Thymus (tissue), 14 donors: ENCODE measurements at places on chromosomes 11 and 22.

- no peak for DNase-seq
These were observed 212.0 kb upstream of the CHORDC1 start for GRCh38 chr11:90434858-90435257.

DNA sequence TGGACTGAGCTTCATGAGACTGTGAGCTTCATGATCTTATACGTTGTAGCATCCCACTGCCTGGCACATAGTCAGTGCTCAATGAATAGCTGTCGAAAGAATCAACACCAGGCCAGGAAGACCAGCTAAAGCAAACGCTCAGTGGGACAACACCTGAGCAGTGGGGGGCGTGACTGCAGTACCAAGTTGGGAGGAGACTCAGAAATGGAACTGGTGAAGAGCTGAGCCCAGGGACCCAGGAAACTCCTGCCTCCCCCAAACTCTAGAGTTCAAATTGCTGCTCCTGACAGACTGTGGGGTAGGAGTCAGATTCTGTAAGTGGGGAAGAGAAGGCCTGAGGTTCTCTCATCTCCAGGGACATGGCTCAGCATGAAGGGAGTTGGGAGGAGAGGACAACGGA is 59.3 kb downstream of the MORC2 start:
- no peak for DNase-seq

GRCh38 chr22:23608583-23608982 is 23.5 kb downstream of the DRICH1 start:
- DNase-seq: no peak

- DNase-seq: no peak
These were observed 4.0 kb downstream of the PHOX2A start for GRCh38 chr11:72239849-72240460.

DNA sequence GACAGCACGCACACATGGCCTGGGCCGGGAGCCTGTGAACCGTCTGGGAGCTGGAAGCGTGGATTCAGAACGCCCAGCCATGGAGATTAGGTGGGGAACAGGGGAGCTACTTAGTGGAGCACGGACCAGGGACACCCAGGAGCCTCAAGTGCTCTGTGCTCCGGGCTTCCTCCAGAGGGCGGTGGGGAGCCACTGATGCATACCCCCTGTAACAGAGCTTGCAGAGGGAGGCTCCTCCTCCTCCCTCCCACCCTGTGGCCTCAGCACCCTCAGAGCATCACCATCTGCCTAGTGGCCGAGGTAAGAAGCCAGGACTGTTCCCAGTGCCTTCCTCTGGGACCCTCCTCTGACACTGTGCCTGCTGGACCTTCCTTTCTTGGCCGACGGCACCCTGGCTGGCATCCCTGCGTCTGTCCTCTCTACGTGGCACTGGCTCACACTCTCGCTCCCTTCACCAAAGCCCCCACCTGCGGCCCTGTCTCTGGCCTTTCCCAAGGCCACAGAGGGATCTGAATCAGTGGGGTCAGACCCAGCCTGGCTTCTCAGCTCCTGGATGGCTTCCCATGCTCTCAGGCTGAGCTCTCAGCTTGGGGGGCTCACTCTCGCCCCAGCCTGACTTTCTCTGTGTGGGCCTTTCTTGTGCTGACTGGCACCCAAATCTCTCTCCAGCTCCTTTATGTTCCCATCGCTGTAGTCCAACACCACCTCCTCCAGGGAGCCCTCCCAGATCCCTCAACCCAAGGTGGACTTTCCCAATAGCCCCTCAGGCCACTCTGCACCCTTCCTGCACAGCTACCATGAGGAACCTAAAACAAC is 780.9 kb downstream of the BRD1 start:
- peak; percentile 11 for DNase-seq

- no peak for DNase-seq
These were observed 5.9 kb downstream of the TPST2 start for GRCh38 chr22:26584010-26584409.

GRCh38 chr11:81744336-81745116 is 989.1 kb downstream of the FAM181B start:
- DNase-seq: no peak

GRCh38 chr11:117194267-117194666 is 4.9 kb upstream of the TAGLN start:
- DNase-seq: no peak

GRCh38 chr11:13303668-13304649 is 26.4 kb downstream of the BMAL1 start:
- no peak for DNase-seq

DNA sequence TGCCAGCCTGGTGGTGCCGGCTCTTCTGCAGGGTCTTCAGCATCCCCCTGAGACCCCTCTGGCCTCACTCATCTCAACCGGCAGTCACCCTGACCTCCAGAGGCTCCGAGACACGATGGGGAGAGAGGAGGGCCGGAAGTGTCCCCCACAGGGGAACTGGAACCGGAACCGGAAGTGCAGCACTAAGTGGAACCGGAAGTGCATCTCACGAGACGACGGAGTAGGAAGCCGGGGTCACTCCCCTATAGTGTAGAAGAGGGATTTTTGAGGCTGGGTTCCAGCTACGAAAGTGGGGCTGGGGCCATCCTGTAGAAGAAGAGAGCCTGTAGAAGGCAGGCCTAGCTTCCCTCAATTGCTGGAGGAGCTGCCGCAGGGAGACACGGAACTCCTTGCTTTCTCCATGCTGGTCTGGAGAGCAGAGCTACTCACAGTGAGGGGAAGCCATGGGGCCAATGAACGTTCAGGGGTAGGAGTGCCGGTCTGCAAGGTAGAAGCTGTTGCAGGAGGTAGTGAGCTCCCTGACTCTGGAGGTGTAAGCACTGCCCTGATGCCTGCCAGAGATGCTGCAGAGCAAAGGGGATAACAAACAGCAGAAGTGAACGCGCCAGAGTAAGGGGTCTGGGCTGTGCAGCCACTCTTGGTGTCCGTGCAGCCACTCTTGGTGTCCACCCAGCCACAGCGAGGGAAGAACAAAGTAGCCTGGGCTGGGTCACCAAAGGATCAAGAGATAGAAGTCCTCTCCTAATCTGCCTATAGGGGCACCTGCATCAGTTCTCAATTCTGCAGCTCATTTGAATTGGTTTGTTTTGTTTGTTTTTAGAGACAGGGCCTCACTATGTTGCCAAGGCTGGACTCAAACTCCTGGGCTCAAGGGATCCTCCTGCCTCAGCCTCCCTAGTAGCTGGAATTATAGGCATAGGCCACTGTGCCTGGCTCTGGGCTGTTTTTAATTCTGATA is 21.9 kb downstream of the SCUBE1 start:
- no peak for DNase-seq

GRCh38 chr11:63610604-63611394 is 3.4 kb downstream of the PLAAT3 start:
- no peak for DNase-seq

- DNase-seq: no peak
These were observed 71.4 kb upstream of the GRK3 start for GRCh38 chr22:25492841-25493734.
